ENCODE measurements at places on chromosomes 2 and 18.

DNA sequence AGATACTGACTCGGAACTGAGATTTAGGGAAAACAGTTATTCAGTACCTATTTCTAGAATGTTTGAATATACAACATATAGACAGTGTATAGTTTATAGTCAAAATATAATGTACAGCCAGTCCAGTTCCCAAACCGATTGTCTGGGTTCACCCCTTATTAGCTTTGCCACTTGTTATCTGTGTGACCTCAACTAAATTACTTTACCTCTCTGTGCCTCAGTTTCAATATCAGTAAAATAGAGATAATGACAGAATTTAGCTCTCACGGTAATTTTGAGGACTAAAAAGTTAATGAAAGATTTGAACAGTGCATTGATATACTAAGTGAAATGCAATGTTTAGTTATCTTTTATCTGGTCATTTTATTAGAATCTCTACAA lies 750 bp upstream of the RIOK3 start:
- no peak for DNase-seq

DNA sequence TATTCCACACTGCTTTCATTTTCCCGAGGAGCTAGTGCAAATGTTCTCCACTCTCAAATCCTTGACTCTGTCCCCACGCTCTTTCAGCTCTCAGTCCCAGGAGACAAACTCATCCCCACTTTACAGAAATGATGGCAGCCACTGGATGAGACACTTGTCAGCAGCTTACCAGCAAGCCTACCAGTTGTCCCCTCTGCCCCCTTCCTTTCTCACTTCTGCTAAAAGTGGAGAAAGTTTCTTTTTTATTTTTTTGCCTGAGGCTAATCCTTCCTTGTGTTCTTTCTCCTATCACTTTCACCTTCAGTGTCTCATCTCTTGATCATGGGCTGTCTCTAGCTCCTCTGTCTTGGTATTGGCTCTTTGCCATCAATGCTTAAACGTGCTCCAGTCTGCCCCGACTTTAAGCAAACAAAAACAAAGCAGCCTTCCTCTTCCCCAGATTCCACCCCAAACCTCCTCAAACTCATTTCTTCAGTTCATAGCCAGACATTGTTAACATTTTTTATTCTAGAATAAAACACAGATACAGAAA lies 64.5 kb downstream of the TTC32 start:
- DNase-seq = no peak

- no peak for DNase-seq
These were observed 61.4 kb upstream of the NEUROD1 start for GRCh38 chr2:181741756-181742155.

DNA sequence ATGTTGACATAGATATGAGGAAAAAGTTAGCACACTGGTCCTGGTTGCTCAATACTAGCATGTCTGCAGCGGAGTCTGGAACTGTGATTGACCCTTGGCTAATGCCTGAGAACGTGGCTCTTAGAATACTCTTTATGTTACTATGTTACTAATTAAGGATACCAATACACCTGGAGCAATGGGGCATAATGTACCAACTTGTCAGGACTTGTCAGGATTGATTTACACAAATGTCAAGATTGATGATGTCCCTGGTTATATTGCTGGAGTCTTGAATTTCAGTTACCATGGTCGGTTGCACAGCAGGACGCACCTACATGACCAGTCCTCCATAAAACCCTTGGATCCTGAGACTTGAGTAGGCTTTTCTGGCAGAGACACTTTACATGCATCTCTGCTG lies 810.9 kb downstream of the CPS1 start:
- DNase-seq = no peak

- no peak for DNase-seq
These were observed 64.8 kb downstream of the TNFRSF11A start for GRCh38 chr18:62389761-62390481.

DNA sequence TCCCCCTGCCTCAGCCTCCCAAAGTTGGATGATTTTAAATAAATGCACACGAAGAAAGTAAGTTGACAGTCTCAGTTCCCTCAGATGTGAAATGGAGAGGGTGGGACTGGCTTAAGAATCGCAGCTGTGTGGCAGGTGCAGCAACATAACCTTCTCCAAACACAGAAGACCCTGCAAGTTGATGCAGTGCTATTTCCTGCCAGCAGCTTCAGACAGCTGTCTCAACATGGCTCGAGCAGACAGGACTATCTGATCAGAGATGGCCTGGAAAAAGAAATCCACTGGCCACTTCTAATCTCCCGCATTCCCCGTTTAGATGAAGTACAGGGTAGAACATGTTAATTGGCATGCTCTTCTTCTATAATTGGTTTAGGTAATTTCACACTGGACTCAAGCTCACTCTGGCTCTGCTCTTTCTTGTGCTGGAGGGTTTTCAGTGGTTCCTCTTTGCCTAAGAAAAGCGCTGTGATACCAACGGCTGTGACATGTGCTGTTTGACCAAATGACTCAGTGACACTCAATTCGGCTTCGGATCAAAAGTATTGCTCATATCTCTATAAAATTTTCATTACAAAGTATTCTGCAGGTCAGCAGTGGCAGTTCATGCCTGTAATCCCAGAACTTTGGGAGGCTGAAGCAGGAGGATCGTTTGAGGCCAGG lies 40.2 kb downstream of the MYOM1 start:
- no peak for DNase-seq

- no peak for DNase-seq
These were observed 39.7 kb upstream of the EPAS1 start for GRCh38 chr2:46257476-46257875.

GRCh38 chr2:29269095-29269764 lies 154.0 kb downstream of the CLIP4 start:
- DNase-seq = no peak

DNA sequence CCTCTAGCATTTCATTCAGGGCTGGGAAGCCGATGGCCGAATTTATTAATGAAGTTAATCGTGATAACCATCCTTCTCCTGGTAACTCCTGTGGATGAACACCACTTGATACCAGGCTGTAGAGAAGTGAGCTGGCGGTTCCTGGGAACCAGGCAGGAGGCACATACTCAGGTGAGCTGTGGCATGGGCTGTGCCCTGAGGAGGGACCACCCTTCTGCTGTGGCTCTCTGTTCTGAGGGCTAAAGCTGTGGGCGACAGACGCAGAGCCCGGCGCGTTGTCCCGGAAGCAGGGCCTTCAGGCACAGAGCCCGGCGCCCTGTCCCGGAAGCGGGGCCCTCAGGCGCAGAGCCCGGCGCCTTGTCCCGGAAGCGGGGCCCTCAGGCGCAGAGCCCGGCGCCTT lies 462.3 kb upstream of the SALL3 start:
- DNase-seq = no peak

- peak; percentile 4 for DNase-seq
These were observed 668.7 kb downstream of the SLC4A3 start for GRCh38 chr2:220296174-220296573.

DNA sequence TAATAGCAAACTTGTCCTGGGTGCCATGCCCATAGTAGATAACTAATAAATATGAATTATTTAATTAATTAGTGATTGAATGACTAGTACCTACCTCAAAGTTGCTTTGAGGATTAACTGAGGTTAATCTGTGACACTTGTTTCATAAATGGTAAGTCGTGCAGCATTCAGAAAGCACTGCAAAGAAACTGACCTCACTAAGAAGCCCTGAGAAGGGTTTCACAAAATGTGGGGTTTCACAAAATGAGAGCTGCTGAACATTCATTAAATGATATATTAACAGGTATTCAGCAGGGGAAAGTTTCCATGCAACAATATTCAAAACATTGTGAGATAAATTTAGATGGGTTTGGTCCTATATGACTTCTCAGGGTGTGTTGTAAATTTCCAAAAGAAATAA lies 236.2 kb downstream of the OSR1 start:
- DNase-seq = no peak

GRCh38 chr18:9334973-9335696 lies 562 bp downstream of the TWSG1 start:
- DNase-seq = no peak

DNA sequence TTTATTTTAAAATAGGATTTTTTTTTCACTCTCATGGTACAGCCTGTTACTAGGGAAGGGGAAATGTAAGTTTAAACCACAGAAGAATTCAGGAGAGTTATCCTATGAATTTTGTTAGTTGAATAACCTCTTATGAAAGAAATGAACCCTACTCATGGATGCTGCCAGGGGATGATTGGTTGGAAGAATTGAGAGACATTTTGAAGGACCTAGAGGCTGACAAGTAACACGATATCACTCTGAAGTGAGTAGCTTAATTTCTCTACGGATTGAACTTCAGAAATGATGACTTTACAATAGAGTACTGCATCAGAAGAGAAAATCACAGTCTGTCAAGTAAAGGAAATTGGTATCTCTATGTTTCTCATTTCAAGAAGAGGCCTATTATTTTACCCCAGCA lies 1346.2 kb downstream of the SUCLG1 start:
- no peak for DNase-seq

DNA sequence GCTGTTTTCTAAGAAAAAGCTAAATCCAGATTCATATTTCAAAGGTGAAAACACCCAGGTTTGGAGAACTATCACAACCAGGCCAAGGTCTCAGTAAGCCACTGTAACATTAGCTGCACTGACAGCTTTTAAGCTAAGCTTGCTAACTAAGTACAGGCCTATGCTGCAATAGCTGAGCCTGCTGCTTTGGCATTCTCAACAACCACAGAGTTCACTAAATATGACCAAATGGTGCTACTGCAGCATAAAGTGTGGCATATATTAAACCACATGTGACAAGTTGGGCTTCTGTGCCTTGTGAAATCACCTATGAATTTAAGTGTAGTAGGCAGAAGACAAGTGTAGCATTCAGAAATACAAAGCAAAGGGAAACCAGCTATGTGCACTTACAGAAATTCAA lies 206.7 kb downstream of the TCF4 start:
- DNase-seq = no peak

GRCh38 chr2:172772633-172773032 lies 37.0 kb downstream of the RAPGEF4 start:
- DNase-seq = no peak

GRCh38 chr18:78511666-78512601 lies 467.7 kb upstream of the SALL3 start:
- DNase-seq = no peak

- DNase-seq = no peak
These were observed 36.8 kb upstream of the APCDD1 start for GRCh38 chr18:10417664-10418063.

DNA sequence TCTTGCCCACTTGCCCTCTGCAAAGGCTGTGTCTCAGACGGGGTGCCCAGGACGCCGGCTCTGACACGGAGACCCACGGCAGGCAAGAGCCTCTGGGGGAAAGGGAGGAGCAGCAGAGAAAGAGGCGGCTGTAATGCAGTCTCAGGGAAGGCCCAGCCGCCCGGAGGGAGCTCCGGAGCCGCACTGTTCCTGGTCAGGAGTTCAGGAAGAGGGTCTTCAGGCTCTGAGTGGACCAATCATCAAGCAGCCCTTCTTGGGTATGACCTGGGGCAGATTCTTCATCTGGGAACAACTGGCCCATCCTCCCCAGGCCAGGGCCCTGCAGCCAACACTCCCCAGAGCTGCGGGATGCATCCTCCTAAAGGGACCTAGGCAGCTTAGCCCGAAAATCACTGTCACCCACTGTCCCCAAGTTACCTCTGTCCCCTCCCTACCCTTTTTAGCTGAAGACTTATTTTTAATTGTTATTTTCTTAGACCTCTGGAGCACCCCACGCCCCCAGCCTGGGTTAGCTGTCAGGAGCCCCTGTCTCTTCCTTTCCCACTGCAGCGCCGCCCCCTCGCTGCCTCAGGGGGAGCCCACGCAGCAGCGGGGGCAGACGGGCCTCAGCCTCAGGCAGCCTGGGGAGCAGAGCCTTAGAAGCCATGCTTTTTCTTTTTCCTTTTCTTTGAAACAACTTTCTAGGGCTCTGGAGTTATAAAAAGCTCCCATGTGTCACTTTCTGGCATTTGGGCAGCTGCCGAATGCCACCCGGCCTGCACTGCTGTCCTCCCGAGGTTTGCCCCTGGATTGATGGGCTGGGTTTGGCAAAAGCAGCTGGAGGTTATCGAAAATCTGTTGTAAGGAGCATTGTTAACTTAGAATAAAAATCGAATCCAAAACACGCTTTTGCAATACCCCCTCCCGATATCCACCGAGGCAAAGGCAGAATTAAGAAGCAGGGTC lies 644 bp upstream of the NEU2 start:
- no peak for DNase-seq

GRCh38 chr2:100606726-100607343 lies 44.0 kb downstream of the PDCL3 start:
- peak; percentile 40 for DNase-seq

GRCh38 chr2:224579411-224579810 lies 5.8 kb downstream of the CUL3 start:
- no peak for DNase-seq

- no peak for DNase-seq
These were observed 111.2 kb downstream of the KLF7 start for GRCh38 chr2:207054521-207054920.

DNA sequence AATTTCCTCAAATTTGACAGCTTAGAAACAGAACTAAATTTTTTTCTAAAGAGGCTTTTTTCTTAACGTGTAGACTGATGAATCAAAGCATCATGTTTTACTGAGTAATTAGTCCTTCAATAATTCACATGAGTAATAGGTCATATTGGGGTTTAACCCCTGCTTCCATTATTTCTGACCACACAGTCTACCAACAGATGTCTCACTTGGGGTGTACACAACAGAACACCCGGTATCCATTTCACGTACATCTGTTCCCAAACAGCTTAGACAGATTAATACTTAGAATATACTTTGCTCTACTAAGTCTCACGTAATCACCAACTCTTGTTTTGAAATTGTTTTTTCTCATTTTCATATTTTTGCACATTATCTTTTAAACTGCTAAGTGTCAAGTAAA lies 14.8 kb downstream of the CERKL start:
- no peak for DNase-seq

DNA sequence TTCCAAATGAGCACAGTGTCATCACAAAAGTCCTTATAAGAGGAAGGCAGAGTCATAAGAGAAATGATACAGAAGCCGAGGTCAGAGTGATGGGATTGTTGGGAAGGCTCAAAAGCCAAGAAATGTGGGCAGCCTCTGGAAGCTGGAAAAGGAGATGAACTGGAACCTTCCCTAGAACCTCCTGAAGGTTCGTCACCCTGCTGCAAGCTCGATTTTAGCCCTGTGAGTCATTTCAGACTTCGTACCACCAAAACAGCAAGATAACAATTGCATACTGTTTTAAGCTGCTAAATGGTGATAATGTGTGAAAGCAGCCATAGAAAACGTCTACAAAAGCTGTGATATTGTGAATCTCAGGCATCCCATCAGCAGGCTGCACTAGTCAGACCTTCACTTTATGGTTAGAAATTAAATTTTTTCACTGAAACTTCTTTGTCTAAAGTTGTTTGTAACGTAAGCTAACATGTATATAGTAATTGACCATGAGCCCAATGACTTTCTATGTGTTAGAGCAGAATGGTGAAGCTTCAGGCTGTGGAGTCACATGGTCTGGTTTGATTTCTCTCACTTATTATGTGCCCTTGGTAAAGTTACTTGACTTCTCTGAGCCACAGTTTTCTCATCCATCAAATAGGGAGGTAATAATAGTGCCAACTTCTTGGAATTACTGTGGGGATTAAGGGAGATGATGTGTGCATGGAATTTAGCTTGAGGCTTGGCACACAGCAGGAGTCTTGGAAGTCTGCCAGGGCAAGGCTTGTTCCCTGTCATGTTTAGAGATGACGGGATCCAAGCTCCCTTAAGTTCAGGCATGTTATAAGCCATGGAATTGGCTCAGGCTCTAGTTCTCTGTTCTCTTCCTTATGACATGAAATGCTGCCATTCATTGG lies 132.0 kb upstream of the CCDC195 start:
- no peak for DNase-seq

GRCh38 chr18:34097312-34097711 lies 127.4 kb downstream of the NOL4 start:
- no peak for DNase-seq

- DNase-seq = no peak
These were observed 9.5 kb upstream of the CNNM3 start for GRCh38 chr2:96806468-96807126.

GRCh38 chr18:11990539-11990938 lies 9.2 kb downstream of the IMPA2 start:
- no peak for DNase-seq
